GM12891 (cell line): ENCODE measurements at places on chromosomes 5 and 9.

GRCh38 chr5:72347801-72348308 lies 27.7 kb downstream of the PTCD2 start:
- DNase-seq, result no peak

GRCh38 chr5:177545487-177546257 lies 8.7 kb downstream of the FAM193B start:
- DNase-seq, result no peak

- DNase-seq, result no peak
Observed at GRCh38 chr9:117034866-117035265, 347.8 kb downstream of the TRIM32 start.

DNA sequence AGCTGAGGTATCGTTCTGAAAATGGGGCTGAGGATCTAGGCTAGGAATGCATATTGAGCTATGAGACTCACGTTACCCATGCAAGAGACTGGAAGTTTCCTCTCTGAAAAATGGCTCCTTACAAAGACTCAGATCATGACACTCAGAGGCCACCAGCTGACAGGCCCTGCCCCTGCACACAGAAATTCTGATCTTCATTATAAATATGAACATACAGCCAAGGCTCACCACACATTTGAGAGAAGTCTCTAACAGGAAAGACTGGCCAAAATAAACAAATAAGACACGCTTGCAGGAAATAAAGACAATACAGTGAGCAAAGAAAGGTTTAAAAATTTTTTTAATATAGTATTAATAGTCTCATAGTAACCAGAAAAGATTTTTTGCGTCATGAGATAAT lies 365.9 kb downstream of the NFIB start:
- DNase-seq, result no peak

DNA sequence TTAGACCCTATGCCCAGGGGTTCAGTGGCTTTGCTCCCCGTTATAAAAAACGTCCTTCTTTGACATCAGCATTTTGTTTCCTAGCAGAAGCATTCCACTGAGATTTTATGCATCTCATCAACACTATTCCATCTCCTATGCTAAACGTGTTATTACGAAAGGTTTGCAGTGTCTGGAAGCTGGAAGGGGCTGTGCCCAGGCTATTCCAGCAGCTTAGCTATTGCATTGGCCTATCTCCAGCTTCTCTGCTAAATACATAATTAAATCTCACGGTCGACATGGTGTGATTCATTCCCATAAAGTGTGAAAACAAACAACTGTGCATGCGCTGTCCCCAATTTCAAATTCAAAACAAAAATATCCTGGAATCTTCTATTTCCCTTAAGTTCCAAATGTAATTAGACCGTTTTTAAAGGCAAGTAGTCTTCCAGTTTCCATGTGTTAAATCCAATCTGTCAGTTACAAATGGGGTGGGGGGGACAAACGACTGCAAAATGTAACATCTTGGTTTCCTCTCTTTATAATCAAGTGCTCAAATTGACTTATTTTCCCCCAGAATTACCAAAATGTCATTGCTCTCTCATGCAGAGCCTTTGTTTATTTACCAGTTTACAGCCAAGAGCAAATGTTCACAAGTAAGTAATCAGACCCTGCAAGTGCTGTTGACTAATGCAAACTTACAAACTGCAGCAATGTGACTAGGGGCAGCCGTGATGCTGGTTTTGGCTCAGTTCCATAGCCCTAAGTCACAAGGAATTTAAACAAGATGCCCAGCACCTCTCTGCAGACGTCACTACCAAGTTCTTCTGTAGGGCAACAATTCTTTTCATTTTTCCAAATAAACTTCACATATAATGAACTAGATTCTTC lies 212.3 kb upstream of the RORB start:
- DNase-seq, result no peak

DNA sequence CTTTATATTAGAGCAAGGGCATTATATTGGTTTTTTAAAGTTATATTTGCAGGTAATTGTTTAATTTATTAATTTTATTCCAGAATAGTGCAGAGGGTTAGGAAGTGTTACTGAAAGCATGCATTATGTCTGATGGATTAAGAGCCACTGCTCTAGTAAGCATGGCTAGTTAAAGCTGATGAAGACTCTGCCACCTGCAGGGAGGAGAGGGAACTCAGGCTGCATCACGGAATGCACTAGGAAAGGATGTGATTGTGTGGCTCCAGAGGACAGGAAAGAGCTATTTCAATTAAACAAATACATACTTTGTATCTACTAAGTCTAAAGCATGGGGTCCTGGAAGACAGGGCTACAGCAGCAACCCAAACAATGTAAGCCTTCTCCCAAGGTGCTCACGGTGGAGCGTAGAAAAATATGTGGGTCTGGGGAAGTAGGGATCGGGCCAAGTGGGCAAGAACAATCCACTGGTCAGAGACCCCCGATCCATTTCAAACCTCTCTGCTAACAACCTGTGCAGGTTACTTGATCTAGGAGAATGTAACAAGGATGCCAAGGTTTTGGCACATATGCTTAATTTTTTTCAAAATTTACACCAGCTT lies 15.3 kb upstream of the GRXCR2 start:
- DNase-seq, result no peak

DNA sequence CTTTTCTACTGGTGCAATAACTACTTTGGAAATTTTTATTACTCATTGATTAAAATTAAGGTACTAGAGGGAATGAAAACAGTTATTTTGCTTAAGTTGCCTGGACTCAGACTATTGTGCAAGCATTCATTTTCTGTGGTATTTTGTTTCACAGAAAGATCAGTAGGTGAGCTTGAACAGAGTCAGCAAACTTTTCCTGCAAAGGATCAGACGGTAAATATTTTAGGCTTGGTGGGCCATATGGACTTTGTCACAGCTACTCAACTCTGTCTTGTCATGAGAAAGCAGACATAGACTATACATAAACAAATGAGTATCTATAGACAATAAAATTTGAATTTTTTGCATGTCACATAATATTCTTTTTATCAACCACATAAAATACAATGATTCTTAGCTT lies 1036.4 kb downstream of the NR2F1-AS1 start:
- no peak for DNase-seq

- no peak for DNase-seq
Observed at GRCh38 chr5:142405814-142406395, 81.1 kb upstream of the SPRY4 start.

DNA sequence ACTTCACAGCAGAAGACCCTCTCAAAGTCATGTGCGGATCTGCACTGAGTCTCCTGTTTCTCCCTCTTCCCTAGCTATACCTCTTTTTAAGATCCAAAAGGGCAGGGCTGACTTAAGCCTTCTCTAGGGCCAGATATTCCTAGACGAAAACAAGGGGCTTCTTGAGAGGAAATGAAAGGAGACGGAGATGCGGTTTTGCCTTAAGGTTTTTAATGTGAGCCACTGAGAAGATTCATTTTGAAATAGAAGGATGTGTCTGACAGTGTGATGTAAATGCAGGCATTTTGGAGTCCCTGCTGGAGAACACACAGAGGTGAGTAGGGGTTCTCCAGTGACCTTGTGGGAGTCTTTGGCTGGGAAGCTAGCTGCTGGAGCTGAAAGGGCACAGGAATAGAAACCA lies 15.6 kb upstream of the IL12B start:
- no peak for DNase-seq

- no peak for DNase-seq
Observed at GRCh38 chr5:173093606-173094005, 37.5 kb downstream of the CREBRF start.

- no peak for DNase-seq
Observed at GRCh38 chr5:145316282-145316681, 518.9 kb downstream of the PRELID2 start.

- no peak for DNase-seq
Observed at GRCh38 chr5:98727686-98728085, 45.8 kb upstream of the RGMB start.

DNA sequence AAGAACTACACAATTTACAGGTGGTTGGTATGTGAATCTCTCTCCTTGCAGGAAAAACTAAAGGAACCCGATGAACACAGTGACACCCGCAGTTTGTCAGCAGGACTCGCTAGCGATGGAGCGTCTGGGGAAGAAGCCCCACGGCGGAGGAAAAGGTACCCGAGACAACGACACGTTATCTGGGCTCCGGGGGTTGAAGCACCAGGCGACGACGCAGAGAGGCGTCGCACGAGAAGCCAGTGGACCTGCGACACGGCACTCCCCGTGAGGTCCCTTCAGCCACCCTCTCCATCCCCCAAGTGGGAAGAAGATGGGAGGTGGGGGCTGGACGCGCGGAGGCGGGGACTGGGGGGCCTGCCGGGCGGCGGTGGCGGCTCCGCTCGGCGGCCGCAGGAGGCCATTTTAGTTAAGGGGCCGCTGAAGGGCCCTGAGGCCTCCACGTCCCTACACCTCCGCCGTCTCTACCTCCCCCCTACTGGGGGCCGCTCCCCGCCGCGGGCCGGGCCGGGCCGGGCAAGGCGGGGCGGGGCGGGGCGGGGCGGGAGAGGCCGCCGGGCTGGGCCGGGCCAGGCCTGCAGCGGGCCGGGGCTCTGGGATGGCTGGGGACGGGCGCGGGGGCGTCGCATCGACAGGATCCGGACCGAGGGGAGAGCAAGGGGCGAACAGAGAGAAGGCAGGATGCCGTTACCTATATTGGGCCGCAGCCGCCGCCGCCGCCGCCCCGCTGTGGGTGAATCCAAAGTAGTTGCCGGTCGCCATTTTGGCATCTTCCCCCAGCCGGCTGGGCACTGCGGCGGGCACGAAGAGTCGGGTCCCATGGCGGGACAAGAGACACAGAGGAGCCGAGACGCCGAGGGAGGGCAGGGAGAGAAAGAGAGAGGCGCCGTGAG lies 754 bp downstream of the ZFR start:
- DNase-seq, result peak; percentile 43

DNA sequence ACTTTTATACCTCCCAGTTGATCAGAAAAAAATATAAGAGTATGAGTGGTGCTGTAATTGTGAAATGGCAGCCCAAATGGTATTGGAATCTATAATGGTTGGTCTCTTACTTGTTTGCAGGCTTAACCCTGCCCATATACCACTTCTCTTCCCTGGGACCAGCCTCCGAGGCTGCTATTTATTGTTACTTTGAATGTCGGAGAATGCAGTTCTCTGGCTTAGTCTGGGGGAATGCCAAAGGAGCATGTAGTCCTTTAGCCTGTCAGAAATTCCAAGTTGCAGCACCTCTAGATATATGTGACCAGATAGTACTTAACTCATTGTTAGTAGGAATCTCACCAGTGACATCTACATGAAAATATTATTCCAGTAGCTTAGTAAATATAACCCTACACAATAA lies 47.5 kb downstream of the SLC44A1 start:
- DNase-seq, result no peak

DNA sequence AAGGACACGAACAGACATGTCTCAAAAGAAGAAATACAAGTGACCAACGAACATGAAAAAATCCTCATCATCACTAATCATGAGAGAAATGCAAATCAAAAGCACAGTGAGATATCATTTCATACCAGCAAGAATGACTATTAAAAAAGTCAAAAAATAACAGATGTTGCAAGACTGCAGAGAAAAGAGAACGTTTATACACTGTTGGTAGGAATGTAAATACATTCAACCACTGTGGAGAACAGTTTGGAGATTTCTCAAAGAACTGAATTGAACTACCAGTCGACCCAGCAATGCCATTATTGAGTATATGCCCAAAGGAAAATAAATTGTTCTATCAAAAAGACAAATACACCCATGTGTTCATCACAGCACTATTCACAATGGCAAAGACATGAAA lies 45.7 kb downstream of the FXN start:
- no peak for DNase-seq

DNA sequence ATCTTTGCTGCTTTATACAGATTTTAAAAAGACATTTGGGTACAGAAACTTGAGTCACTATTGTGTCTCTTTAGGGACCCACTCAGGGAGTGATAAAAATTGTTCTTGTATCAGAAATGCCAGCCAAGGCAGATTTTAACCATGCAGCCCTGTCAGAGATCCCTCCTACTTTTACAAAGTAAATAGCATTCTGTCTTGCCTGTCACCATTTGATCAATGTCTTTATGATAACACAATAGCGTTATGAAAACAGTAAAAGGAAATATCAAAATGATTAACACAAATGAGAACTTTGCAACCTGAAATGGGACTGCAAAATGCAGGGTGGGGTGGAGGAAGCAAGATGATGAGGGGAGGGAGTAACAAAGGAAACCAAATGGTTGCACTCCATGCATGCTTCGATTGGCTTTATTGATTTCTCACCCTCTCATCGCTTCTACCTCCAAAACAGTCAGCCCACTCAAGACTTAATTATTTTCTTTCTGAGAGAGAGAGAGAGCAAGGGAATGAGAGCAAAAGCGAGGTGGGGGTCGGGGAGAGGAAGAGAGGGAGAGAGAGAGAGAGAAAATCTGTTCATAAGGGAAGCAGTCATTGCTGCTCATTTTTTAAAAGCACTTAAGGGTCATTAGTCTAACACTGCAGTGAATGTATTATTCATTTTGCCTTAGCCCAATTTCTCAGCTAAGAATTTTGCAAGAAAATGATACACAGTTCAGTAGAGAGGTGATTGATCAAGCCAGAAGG lies 576.5 kb downstream of the CSNK1G3 start:
- DNase-seq, result no peak

GRCh38 chr5:146852089-146852488 lies 26.5 kb downstream of the PPP2R2B start:
- no peak for DNase-seq

DNA sequence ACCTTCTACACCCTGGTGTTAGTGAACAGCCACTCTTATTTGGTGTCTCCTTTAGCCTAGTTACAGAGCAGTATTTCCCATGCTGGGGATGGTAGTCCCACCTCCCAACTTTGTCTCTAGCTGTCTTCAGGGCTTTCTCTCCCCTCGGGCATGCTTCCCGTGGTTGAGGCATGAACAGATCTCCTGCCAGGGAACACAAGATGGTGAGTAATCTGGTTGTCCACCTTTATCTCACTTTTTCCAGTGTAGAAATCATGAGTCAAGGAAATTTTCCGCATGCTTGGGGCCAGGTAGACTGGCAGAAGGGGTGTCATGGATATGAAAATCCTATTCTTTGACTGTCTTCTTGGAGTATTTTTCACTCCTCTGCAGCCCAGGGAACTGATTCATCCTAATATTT lies 532.9 kb downstream of the ANXA1 start:
- DNase-seq, result no peak

- no peak for DNase-seq
Observed at GRCh38 chr9:87751868-87752267, 25.9 kb downstream of the CTSL start.

DNA sequence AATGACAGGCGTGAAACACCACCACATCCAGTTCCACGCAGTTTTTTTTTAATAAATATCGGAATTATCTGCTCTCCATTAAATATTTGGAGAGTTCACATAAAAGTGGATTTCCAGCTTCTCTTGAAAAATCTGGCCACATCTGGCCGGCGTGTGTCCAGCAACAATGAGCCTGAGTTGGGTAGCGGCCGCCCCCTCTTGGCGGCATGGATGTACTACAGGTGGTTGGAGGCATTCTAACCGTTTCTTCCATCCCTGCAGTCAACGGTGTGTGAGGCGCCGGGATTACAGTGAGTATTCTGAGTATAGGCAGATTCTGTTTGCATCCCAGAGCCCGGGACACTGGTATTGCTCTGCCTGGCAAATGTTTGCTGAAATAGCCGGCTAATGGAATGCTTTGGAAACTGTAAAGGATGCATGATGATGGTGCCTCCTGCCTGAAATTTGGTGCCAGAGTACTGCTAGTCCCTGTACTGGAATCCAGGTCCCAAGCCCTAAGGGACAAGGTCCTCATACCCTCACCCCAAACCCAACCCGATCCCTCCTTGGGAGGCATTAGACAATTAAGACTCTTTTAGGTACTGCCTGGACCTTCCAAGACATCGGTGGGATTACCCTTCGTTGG lies 13.6 kb upstream of the GM2A start:
- DNase-seq, result no peak

- DNase-seq, result no peak
Observed at GRCh38 chr9:135766251-135766650, 64.3 kb downstream of the KCNT1 start.

- DNase-seq, result no peak
Observed at GRCh38 chr5:28254846-28255245, 1216.5 kb upstream of the CDH9 start.
